ENCODE measurements at places on chromosomes 1 and 21.

- DNase-seq: peak; percentile 87
These were observed 21.0 kb upstream of the CXADR start for GRCh38 chr21:17491716-17492414.

DNA sequence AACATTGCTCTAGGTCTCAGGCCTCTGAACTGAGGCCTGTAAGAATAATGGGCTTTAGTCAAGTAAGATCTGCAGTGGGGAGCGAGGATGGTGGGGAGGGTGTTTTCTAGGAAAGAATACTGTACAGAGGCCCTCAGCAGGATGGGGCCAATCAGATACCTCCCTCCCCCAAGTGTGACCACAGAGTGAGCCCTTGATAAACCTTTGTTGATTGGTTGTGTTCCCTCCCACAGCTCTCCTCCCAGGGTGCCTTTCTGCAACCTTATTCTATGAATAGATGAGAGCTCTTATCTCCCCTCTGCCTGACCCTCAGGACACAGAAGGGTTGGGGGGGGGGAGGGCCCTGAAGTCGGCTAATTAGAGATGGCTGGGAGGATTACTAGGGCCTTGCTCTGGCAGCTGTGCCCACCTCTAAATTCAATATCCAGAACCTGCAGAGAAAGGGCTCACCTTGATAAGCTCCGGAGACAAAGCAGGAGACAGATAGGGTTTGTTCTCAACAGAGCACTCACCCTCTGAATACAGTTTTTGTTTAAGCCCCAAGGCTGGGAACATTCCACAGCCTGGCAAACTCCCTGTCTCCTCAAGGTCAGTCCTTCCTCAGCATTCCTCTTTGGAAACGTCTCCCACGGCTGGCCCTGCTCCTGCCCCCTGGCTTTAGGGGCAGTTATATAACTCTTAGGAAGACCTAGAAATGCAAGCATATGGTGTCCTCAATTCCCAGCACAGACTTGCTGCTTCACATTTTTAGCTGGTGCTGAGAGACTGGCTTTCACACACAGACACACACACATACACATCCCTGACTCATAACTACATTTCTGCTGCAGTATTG is 42.9 kb downstream of the ATP1A1 start:
- peak; percentile 18 for DNase-seq

DNA sequence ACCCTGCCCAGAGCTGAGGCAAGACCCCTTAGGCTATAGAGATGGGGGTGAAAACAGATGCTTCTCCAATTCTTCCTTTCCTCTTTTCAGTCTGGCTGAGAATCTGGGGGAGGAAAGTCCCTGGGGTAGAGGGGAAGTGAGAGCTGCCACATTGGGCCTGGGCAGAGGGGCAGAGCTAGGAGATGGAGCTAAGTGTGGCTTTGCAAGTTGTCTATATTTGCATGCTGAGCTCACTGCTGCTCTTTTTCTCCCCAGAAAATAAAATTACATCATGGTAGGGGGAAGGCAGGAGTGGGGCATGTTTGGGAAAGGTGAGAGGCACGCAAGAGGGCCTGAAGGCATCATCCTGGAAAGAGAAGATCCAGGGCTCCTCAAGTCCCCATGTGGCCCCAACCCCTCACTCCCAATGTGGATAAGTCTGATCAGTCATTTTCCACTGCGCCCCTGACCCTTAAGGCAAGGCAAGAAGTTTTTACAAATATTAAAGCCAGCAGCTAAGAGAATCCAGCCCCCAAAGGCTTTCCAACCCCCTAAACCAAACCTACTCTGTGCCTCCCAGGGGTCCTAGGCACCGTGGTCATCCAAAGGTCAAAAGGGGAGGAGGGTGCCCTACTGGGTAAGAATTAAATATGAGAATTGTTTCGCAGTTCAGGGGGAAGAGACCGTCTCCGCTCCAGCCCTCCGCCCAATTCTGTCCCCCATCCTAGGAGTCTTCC is 500 bp upstream of the PEA15 start:
- peak; percentile 61 for DNase-seq

DNA sequence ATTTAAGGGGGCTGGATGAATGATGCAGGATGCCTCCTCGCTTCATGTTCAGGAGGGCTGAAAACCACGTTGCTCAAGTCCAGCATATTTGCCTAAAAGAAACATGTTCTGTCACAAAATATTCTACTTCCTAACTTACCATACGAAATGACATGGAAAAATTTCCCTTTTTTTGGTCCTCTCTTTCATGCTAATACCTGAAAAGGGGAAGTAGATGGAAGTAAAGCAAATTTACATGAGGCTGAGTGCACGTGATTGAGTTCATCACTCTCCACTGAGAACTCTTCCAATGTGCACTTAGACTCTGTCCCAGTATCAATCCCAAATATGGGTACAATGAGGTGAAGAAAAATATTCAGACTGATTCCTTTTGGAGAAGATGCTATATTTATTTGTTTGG is 23.0 kb downstream of the XCL2 start:
- DNase-seq: no peak

DNA sequence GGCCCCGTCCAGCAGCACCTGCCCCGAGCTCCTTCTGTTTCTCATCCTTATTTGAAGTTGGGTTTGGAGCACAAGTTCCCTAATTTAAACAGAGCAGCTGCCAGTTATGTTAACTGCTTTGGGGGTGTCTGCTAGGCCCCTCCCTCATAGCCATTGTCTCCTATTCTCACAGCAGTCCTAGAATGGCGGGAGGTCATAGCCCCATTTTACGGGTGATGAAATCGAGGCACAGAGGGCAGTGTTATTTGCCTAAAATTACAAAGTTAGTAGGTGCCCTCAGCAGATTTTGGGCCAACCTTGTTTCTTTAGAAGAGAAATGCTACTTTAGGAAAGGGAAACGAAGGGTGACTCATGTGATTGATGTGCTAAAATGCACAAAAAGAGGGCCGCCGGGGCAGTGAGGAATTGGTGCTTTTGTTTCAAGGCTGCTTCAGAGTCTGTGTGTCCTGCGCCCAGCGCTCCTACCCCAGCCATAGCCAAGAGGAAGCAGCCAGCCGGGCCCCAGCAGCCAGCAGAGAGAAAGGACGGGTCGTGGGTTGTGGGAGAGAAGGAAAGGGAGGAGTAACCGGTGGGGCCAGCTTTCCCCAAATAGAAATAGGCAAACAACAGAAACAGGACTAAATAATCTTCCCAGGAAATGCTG is 13.0 kb downstream of the VANGL1 start:
- DNase-seq: no peak

DNA sequence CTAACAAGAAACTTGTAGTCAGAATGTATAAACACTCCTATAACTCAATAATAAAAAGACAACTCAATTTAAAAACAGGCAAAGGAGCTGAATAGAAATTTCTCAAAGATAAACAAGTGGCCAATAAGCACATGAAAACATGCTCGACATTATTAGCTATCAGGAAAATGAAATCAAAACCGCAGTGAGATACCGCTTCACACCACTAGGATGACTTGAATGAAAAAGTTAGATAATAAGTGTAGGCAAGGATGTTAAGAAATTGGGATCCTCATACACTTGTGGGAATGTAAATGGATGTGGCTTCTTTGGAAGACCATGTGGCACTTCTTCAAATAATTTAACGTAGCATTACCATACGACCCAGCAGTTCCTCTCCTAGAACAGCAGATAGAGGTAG is 8.9 kb downstream of the RALGPS2 start:
- no peak for DNase-seq

DNA sequence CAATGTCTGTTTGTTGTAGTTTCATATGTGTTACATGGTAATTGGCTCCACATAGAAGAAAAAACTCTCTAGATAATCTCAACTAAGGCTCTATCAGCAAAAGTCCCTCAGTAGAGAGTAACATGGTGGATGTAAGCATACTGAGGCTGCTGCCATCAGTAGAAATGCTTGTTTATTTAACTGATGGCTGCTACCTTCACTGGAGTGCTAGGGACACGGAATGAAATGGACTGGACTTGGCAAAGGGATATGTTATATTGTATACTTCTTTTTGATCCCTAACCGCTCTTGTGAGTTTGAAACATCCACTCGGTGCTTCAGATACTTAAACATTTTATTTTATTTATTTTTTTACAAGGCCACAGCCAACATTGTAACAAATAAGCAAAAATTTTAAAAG is 143.0 kb downstream of the ZNF281 start:
- DNase-seq: no peak

DNA sequence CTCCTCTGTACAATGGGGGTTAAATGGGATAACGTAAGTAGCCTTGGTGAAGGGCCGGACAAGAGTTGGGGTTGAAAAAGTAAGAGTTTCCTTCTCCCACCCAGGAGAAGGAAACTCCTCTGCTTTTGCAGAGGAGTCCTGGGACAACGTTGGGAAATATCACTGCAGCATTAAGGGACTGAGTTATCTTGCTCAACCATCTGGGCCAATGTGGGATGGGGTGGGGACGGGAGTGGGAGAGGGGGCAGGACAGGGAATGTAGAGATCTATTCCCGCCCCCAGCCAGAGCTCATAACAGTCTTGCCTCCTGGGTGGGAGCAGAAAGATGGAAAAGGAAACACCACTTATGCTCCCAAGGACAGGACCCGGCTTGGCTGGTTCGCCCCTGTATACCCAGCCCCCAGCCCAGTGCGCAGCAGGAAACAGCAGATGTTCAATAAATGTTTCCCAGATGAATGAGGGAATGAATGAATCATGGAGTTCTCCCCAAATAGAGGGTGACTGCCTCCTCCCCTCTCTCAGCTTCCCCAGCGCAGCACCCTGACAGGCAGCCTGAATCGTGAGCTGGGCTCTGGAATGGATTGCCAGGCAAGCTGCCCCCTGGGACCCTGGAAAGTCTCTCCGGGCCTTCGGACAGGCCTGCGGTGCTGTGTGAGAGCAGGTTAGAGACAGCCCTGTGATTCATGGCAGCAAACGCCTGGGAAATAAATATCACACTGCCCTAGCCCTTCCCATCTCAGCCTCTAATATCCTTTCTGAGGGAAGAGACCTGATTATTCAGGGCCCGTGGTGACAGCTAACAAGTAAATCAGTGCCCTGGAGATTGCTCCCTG is 24.8 kb downstream of the FBXO2 start:
- DNase-seq: no peak
